ENCODE measurements at places on chromosomes 1 and 21. TPM values are rescaled to one million over a fixed set of nuclear protein-coding genes. Genes with fewer than 3 reads are reported as not detected.

The OR2G6 gene
- not detected for total RNA-seq

The NUP210L gene
- 0.17 TPM for total RNA-seq

The VTCN1 gene
- total RNA-seq, result under 0.01 TPM

The CRYBG2 gene
- not detected for total RNA-seq

The HES2 gene
- total RNA-seq, result 0.50 TPM

All from fibroblast of lung (primary cell).